ENCODE measurements at places on chromosomes 3 and 15. TPM values are rescaled to one million over a fixed set of nuclear protein-coding genes. Genes with fewer than 3 reads are reported as not detected.

Gene TM6SF1
- polyA plus RNA-seq, result 41.3 TPM

Gene DAZL
- polyA plus RNA-seq, result 0.44 TPM

Gene MORC1
- polyA plus RNA-seq, result not detected

Gene THRB
- polyA plus RNA-seq, result 1.4 TPM

Gene FBXW12
- 0.43 TPM for polyA plus RNA-seq

Gene YEATS2
- 27.3 TPM for polyA plus RNA-seq

Gene CPA3
- polyA plus RNA-seq, result 4.7 TPM

Gene CAMK2N2
- polyA plus RNA-seq, result not detected

Gene TNFAIP8L3
- polyA plus RNA-seq, result 1.5 TPM

Gene C3orf49
- not detected for polyA plus RNA-seq

Gene PIERCE2
- polyA plus RNA-seq, result 1.1 TPM

Gene CA12
- polyA plus RNA-seq, result 0.90 TPM

Gene ZWILCH
- polyA plus RNA-seq, result 19.4 TPM

Gene ANKUB1
- polyA plus RNA-seq, result 0.20 TPM

Gene IFT57
- 33.3 TPM for polyA plus RNA-seq

Gene CYP8B1
- 0.03 TPM for polyA plus RNA-seq

Gene CAMK1
- polyA plus RNA-seq, result 13.6 TPM

Gene C3orf20
- 0.18 TPM for polyA plus RNA-seq

Gene ITIH1
- polyA plus RNA-seq, result 0.33 TPM

Gene XXYLT1
- polyA plus RNA-seq, result 20.5 TPM

Gene TRIM42
- not detected for polyA plus RNA-seq

Gene TICRR
- polyA plus RNA-seq, result 3.6 TPM

Gene LRRIQ4
- polyA plus RNA-seq, result not detected

Gene ARL14
- not detected for polyA plus RNA-seq

Gene LRRC49
- 6.8 TPM for polyA plus RNA-seq

Gene ARPIN
- 17.5 TPM for polyA plus RNA-seq

Gene RPP25
- polyA plus RNA-seq, result 1.0 TPM

Gene C3orf22
- 0.08 TPM for polyA plus RNA-seq

Gene GLDN
- polyA plus RNA-seq, result 0.29 TPM

Gene ADGRG7
- not detected for polyA plus RNA-seq

Gene COL6A5
- polyA plus RNA-seq, result 0.03 TPM

Gene RLBP1
- 0.24 TPM for polyA plus RNA-seq

Gene CCDC39
- 4.2 TPM for polyA plus RNA-seq

Gene PIGZ
- 0.79 TPM for polyA plus RNA-seq

Gene GPR149
- polyA plus RNA-seq, result 0.16 TPM

Gene FOXB1
- not detected for polyA plus RNA-seq

Gene TMEM207
- polyA plus RNA-seq, result not detected

Gene GP5
- polyA plus RNA-seq, result 0.39 TPM

Gene CRYGS
- 4.4 TPM for polyA plus RNA-seq

Gene HDAC11
- polyA plus RNA-seq, result 14.1 TPM

Gene KLHL6
- 1.4 TPM for polyA plus RNA-seq

Gene ZNF660
- polyA plus RNA-seq, result 3.9 TPM

Gene PRR20G
- polyA plus RNA-seq, result not detected

Gene POPDC2
- 19.7 TPM for polyA plus RNA-seq

Gene ARPC4
- 101 TPM for polyA plus RNA-seq

Gene GHSR
- not detected for polyA plus RNA-seq

Gene DAPK2
- 2.6 TPM for polyA plus RNA-seq

Gene PLXNA1
- polyA plus RNA-seq, result 32.1 TPM

Gene CMC1
- 21.4 TPM for polyA plus RNA-seq

Gene ZPLD1
- not detected for polyA plus RNA-seq

Gene BOC
- polyA plus RNA-seq, result 51.0 TPM

Gene GATA2
- polyA plus RNA-seq, result 2.1 TPM

Gene MINAR1
- 1.8 TPM for polyA plus RNA-seq

Gene MYEF2
- polyA plus RNA-seq, result 10.4 TPM

Gene ATP13A5
- 0.33 TPM for polyA plus RNA-seq

Gene PODXL2
- 6.2 TPM for polyA plus RNA-seq

Gene CD96
- polyA plus RNA-seq, result 0.48 TPM

Gene GPR176
- polyA plus RNA-seq, result 5.7 TPM

Gene EXD1
- polyA plus RNA-seq, result not detected

All from muscle of back (tissue), 13 donors.